ENCODE measurements at places on chromosomes 13 and 19.

DNA sequence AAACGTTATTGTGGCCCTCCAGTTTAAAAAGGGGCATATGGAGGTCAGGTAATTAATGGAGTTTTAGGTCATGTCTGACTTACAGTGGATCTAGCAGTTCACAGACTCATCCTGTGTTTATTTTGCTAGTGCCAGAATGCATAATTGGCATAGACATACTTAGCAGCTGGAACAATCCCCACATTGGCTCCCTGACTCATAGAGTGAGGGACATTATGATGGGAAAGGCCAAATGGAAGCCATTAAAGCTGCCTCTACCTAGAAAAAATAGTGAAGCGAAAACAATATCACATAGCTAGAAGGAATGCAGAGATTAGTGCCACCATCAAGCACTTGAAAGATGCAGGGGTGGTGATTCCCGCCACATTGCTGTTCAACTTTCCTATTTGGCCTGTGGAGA lies 610.7 kb downstream of the SLITRK5 start:
- DNase-seq = no peak

DNA sequence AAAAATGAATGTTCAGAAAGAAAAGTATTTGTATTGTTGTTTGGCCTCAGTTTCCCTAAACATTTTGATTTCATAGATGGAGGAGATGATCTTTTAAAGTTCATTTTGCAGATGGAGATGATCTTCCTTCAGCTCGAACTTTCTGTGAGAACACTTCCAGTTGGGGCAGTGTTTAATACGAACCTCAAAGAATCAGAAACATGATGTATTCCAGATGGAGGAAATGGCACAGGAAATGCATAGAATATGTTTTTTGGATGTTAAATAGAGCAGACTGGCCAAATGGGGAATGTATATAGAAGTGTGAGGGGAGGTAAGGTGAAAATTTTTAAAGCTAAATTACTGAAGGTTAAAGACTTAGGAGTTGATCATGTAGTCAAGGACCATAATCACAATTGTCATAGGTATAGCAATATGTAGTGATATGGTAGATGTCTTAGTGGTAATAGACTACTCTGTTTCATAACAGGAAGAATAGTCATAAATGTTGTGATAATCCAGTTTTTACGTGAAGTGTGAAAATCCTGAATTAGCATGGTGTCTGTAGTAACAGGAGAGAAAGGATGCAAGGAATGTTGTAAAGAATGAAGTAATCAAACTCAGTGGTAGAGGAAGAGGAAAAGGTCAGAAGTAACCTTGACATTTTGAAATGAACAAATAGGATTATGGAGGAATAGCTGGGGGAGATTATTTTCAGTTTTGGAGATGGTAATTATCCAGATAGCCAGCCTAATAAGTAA lies 5.1 kb downstream of the RAP2A start:
- no peak for DNase-seq

DNA sequence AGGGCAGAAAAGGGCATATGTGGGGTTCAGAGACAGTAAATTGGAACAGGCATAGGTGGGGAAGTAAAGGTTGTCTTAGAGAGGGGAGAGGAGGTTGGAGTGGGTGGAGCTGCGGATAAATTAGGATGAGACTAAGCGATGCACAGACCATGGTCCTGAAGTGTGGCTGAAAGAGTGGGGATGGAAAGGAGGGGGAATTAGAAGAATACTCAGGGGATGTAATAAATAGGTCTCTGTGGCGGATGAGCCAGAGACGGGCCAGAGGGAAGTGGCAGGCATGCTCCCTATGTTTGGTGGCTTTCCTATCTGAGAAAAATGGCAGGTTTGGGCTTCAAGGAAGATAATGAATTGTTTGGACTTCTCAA lies 123.4 kb downstream of the OLFM4 start:
- no peak for DNase-seq

DNA sequence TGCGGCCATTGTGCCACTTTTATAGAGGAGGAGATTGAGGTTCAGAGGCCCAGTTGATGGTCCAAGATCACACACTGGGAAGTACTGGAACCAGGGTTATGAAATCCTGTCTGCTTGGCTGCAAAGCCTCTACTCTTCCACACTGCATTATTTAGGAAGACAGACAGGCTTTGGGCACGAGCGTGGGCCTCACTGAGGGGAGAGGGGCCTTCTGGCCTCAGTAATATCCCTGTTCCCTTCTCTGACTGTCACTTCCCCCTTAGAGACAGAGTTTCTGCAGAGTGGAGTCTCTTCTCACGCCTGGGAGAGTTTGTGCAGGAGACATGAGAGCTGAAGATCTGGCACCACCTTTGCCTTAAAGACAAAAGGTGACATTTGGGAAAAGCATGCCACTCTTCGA lies 49.0 kb upstream of the PNMA8B start:
- no peak for DNase-seq

GRCh38 chr19:11179716-11180297 lies 17.5 kb downstream of the KANK2 start:
- no peak for DNase-seq

- DNase-seq = no peak
These were observed 21.8 kb downstream of the POLR1D start for GRCh38 chr13:27643334-27644132.

GRCh38 chr13:73729046-73729445 lies 405.2 kb downstream of the KLF12 start:
- no peak for DNase-seq

- no peak for DNase-seq
These were observed 4.7 kb downstream of the C19orf38 start for GRCh38 chr19:10852941-10853340.

DNA sequence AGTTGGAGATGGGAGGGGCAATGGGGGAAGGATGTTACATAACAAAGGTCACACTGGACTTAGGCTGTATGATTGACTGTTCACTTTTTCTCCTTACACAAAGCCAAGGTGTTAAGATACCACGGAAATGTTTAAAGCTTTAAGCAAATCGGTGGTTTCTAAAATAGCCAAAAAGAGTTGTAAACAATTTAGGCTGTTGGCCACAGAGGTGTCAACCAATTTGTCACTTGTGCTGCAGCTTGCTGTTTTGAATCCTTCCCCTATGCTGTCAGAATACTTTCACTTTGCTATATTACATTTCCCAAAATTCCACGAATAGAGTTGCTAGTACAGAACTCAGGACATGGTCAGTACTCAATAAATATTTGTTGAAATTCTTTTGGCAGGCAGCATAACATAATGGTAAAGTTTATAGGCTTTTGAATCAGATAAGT lies 149.3 kb downstream of the VWA8 start:
- DNase-seq = no peak

DNA sequence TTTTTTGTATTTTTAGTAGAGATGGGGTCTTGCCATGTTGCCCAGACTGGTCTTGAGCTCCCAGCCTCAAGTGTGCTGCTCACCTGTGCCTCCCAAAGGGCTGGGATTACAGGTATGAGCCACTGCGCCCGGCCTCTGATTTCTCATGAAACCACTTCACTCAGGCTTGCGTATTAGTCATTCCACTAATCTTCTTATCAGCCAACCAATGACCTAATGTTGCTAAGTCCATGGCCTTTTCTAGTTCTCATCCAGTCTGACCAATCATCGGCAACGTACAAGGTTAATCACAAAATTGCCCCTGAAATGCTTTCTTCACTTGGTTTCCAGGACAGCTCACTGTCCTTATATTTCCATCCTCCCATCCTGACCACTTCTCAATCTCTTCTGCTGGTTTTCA lies 605.3 kb upstream of the SLC10A2 start:
- no peak for DNase-seq

DNA sequence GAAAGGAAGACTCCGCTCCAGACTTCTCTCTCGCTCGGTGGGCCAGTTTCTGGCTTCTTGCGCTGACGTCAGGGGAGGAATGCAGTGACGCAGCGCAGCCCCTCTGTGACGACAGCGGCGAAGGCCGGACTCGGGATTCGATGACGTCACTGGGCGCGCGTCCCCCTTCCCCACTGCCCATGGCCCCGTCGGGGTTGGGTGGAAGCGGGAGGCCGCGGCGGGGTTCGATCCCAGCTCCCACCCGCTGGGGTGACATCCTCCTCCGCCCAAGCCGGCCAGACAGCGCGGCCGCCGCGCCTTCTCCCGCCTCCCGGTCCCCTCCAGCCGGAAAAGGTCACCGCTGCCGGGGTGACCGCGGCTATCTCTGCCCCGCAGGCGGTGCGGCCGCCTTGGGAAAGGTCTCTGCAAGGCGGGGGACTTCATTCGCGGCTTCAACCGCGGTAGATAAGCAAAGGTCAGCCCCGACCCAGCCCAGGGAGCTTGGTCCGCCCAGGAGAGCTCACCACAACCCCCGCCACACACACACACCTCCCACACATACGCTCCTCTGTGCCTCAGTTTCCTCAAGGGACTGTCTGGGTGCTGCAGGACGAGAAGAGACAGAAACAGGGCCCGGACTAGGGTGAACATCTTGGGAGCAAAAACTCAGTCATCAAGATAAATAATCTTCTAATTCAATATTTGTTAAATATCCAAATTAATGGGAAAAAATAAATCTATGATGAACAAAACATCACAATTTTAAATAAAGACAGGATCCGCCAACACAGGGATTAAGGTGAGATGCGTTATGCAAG lies 844 bp upstream of the RFX1 start:
- DNase-seq = no peak

DNA sequence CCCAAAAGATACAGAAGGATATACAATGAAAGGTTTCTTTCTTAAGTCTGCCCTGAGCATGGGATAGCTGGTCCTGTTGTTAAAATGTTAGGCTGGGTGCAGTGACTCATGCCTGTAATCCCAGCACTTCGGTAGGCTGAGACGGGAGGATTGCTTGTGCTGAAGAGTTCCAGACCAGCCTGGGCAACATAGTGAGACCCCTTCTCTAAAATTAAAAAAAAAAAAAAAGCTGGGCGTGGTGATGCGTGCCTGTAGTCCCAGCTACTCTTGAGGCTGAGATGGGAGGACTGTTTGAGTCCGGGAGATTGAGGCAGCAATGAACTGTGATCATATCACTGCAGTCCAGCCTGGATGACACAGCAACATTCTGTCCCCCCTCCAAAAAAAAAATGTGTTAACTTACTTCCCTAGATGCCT lies 52.5 kb upstream of the SHKBP1 start:
- no peak for DNase-seq

- DNase-seq = no peak
These were observed 471.0 kb downstream of the TBC1D4 start for GRCh38 chr13:75010941-75011340.

- no peak for DNase-seq
These were observed at the start of gene CAPN12 for GRCh38 chr19:38744298-38744681. Gene CAPN12, minus strand, starts transcription at chr19:38744474. Its CDS starts 309 bp downstream, at chr19:38744165.

- DNase-seq = peak; percentile 93
These were observed 31.2 kb upstream of the KLF2 start for GRCh38 chr19:16293118-16294091.

DNA sequence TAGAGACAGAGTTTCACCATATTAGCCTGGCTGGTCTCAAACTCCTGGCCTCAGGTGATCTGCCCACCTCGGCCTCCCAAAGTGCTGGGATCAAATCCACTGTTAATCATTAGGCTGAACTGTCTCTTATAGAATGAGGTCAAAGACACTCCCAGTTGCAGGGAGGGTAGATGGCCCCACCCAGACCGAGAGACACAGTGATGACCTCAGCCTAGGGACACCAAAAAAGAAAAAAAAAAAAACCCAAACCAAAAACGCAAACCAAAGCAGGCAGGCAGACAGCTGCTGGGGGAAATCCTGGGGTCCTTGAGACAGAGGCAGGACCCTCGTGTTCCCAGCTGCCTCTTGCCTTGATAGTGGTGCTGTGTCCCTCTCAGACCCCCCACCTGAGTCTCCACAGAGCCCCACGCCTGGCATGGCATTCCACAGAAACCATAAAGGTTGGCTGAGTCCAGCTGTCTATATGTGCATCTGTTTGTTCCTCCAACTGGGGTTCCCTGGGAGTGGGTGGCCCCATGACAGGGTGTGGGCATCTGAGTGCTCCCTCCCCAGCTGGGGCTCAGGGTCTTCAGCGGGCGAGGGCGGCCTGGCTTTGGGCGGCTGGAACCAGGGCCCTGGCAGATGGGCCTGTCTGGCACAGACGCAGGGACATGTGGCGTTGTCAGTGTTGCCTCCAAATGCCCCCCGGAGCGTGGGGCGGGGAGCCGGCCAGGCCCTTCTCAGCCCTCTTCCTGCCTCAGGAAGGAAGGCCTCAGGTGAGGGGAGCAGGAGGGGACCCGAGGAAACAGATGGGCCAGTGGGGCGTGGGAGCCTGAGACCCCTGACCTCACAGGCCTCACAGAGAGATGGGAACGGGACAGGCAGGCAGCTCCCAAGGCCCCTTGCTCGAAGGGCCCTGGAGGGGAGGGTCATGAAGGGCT lies 5.2 kb downstream of the DAND5 start:
- no peak for DNase-seq

DNA sequence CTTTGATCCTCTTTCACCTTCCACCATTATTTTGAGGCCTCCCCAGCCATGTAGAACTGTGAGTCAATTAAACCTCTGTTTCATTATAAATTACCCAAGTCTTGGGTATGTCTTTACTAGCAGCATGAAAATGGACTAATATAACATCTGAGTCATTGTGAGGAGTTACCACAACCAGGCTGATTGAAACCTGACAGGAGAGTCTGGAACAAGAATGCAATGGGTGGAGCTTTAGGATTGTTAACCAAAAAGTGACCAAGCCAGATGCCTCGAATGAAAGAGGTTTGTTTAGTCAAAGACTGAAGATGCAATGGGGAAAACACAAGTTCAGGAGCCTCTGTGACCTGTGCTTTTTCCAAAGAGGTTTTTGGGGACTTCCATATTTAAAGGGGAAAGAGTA lies 659.0 kb downstream of the SLITRK6 start:
- DNase-seq = no peak

GRCh38 chr19:40141551-40141950 lies 49.7 kb upstream of the MAP3K10 start:
- DNase-seq = no peak

Data from ascending aorta (tissue), 2 donors.